Globus pallidus (tissue), 1 donor: ENCODE measurements at places on chromosomes 4 and X.
A peak's percentile ranks its signal among the peaks of the same experiment; 100 is the strongest.

DNA sequence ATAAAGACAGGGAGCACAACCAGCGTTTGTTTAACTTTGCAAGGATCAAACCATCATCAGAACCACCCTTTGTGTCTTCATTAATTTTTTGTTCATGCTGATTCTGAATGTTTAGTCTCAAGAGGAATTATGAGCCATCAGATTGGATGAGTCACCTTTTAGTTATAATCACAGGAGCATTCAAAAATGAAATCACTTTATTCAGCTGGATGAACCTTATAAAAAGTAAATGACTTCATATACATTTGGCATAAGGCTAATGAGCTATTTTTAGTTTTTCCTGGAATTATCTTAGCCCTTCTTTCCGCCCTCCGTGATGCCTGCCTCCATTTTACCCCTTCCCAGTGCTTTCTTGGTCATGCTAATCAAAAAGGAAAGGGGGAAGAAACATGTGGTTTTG is 103.6 kb downstream of the SORBS2 start:
- DNase-seq: no peak

DNA sequence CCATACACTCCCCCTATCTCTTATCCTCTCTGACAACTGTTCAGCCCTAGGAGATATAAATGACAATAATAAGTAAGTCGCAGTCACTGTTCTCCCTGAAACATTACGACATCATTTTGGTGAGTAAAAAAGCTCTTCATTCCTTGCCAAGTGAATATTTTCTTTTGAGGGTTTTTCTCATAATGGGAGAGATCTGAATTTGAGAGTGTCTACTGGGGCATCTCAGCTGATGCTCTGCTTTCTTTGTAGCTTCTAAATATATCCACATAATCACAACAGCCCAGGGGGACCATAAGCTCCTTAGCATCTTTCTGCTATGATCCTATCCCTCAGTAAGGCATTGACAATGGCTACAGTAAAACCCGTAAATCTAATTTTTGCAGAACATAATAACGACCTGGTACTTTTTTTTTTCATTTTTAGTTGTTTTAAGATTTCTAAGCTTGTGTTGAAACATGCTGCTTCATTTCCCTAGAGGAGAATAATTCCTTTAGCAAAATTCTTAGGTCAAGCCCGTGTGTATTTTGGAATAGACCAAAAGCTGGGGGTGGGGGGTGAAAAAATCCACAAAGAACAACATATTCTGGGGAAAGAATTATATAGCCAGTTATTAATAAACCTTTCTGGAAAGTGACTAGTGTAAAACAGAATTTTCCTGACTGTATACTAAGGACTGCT is 78.1 kb upstream of the GPM6B start:
- DNase-seq: no peak

DNA sequence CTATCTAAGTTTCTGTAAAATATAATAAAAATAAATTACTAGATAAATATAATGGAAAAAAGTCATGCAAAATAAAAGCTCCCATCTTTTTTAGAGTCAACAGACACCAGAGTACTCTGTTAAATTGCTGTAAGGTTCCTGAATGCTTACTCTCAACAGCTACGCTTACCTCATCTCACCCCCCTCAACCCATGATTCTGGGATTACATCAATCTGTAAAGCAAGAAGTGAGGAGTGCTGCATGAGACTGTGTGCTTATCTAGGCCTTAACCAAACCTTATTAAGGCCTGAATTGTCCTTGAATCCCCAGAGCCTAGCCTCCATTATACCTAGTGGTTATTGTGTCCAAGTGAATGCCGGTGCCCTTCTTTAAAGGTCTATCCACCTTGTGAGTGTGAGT is 735.8 kb downstream of the RPA4 start:
- DNase-seq: no peak

DNA sequence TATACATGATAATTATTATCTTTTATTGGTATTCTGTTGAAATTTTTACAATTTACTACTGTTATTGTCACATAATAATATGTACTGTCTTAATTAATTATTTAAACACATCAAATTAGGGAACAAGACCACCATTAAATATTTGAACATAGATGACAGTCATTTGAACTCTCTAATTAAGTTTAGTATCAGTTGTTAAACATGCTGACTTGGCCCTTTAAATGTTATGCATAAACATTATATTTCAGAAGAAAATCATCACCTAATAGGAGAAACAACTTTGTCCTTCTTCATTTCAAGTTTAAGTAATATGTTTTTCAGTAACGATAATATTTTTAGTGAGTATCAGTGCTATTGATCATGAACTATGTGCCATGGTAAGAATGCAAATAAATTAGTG is 623.5 kb upstream of the GNPDA2 start:
- DNase-seq: no peak

GRCh38 chr4:87370068-87370467 is 20.9 kb downstream of the HSD17B11 start:
- DNase-seq: no peak

DNA sequence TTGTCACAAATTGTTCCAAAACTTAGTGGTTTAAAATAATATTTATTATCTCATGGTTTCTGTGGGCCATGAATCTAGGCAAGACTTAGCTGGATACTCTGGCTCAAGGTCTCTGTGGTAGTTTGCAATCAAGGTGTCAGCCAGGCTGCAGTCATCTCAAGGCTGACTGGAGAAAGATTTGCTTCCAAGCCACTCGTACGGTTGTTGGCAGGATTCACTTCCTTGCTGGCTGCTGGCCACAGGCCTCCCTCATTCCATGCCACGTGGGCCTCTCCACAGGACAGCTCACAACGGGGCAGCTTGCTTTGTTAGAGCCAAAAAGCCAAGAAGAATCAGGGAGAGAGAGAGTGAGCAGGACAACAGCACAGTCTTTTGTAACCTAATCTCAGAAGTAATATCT is 101.4 kb downstream of the WWC2 start:
- peak; percentile 29 for DNase-seq

DNA sequence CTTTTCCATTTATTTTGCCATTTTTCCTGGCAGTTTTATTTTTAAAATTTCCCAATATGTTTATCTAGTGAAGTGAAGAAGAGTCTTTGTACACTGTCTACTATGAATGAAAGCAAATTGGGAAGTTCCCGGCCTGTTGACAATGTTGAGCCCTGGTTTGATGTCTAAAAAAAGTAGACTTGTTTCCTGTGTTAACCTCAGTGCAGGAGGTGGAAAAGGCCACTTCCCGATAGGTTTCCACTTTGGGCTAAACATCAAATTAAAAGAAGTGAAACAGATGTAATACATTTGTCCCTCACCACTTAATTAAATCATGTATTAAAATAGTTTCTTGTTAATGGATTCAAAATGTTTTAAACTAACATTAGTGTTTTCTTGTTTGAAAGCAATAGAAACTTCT is 30.0 kb downstream of the BBS12 start:
- DNase-seq: peak; percentile 57

DNA sequence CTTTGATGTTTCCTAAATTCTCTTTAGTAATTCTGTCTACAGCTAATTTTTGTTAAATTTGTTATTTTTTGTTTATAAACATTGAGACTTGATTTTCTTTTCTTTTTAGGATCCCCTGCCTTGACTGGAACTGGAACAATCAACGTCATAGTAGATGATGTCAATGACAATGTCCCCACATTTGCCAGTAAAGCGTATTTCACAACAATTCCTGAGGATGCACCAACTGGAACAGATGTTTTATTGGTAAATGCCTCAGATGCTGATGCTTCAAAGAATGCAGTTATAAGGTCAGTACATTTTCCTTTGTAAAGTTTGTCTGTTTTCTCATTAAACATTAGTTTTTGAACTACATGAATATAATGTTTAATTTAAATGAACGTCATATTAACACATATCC is 119.4 kb downstream of the FAT4 start:
- no peak for DNase-seq

DNA sequence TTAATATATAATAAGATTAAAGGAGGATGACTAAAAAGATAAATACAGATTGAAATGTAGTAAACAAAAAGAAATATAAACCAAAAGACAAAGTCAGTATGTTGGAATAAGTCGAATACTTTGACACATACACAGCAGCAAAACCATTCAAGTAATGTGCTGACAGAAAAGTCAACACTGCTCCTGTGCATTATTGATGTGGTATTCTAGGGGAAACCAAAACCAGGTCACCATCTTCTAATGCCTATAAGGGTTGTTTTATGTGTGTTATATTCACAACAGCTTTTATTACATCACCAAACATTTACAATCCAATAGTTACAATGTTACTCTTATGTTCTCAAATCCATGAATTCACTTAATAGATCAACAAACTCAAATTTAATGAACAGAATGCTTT is 111.8 kb upstream of the DKK2 start:
- no peak for DNase-seq

- DNase-seq: no peak
Measured at GRCh38 chr4:24054910-24055309, 165.1 kb upstream of the PPARGC1A start.

DNA sequence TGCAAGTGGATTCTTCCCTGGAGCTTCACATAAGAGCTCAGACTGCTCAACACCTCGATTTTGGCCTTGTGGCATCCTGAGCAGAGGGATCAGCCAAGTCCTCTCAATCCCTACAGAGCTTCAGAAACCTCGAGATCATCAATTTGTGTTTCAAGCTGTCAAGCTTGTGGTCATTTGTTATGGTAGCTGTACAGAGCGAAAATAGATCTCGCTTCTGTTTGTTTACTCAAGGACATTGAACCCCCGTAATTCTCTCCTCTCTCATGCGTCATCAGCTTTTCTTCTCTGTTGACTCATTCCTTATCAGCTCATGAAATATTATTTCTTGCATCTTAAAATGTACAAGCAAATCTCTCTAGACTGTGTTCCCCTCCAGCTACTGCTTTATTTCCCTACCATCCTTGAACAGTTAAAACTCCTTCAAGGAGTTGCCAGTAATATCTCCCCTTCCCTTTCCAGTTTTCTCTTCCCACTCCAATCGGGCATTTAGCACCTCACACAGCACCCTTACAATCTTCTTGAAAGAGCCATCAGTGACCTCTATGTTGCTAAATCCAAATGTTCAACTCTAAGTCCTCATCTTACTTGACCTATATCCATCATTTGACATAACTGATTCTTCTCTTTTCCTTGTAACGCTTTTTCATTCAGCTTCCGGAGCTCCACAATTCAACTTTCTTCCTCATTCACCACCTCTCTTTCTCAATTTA is 106.2 kb upstream of the FAT1 start:
- DNase-seq: no peak

DNA sequence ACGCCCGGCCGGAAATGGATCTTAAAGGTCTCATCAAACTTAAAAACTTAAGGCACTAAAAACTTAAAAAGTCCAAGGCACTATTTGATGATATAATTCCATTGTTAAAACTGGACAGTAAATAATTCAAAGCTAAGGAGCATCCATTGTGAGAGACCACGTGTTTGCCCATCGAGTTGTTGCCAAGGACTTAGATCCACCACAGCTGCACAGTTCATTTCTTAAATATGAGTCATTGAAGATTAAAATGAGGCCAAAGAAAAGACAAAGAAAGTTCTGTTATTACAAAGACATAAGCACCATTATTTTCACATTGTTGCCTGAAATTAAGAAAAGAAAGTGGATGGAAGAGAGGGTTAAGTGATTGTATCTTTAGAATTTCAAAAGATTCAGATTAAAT is 411.5 kb upstream of the FTHL17 start:
- DNase-seq: peak; percentile 26
